Anterior cingulate cortex (tissue), 58 donors: ENCODE measurements at places on chromosomes 4 and X.

- DNase-seq = no peak
Measured at GRCh38 chr4:130064471-130064870, 968.5 kb downstream of the C4orf33 start.

GRCh38 chr4:116688536-116688935 lies 396.8 kb downstream of the TRAM1L1 start:
- DNase-seq = no peak

GRCh38 chr4:7737268-7737645 lies 202.4 kb downstream of the AFAP1 start:
- DNase-seq = no peak

DNA sequence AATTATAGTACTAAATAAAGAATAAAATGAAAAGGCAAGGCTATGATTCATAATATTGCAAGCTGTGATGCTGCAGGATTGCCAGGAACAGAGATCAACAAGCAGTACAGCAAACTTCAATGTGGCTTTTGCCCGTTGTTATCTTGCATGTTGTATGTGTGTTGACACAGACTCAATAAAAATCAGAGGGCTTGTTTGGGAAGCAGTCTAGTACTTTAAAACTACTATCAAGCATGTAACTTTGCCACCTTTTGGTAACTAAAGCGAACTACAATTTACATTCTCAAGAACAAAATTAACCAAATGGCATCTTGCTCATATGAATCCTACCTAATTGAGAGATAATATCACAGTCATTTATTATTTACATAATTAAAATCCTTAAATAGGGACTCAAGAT lies 79.8 kb upstream of the GPM6A start:
- no peak for DNase-seq

- no peak for DNase-seq
Measured at GRCh38 chr4:55398966-55399365, 3.2 kb downstream of the TMEM165 start.

DNA sequence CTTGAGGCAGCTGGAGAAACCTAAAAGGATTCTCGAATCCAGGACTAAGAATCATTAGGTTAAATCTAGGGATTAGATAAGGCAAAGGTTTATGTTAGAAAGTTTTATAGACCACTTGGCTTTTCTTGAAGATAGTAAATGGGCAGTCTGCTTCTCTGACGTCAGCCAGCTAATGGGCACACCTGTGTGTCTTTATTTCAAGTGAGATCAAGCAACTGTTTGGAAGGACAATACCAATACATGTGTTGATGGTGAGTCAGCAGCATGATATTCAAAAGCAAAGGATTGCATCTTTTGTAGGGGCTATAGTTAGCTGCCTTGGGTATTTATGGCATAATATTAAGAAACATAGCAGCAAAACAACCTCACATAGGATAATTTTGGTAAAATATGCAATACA lies 46.5 kb upstream of the GRPR start:
- DNase-seq = no peak

DNA sequence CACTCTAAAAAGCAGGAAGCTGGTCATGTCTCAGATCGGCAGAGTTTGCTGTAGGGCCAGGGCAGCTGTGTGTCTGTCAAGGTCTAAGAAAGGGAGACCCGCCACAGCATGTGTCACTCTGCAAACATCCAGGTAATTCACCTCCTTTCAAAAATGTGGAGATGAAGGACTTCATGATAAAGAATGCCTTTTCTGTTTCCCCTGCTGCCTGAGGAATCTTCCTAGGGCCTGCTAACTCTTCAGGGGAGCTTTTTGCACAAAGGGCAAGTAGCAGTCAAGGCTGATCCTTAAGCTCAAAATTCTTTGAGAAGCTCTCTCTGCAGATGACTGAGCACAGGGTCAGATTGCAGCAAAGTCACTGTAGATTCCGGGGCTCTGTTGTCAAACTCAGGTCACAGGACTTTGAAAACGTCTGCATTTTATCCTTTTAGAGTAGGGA lies 21.1 kb downstream of the RASL11B start:
- no peak for DNase-seq

GRCh38 chrX:110965409-110966090 lies 130.4 kb upstream of the PAK3 start:
- no peak for DNase-seq

- no peak for DNase-seq
Measured at GRCh38 chr4:6773616-6774540, 8.6 kb upstream of the KIAA0232 start.

- DNase-seq = no peak
Measured at GRCh38 chrX:96538104-96538725, 146.4 kb upstream of the DIAPH2 start.

DNA sequence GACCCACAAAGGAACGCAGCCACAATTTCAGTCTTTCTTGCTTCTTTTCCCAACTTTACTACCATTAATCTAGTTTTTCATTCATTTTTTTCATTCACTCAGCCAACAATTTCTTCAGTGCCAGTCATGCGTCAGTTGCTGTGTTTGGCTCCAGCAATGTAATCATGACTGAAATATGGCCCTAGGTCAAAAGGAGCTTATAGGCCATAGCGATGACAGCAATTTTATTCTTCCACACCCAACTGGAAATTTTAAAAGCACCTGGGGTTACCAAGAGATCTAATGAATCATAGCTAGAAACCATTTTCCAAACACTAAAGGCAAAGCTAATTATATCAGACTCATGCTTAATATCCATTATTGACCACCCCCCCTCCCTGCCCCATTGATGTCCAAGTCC lies 29.8 kb upstream of the C1QTNF7 start:
- DNase-seq = no peak

DNA sequence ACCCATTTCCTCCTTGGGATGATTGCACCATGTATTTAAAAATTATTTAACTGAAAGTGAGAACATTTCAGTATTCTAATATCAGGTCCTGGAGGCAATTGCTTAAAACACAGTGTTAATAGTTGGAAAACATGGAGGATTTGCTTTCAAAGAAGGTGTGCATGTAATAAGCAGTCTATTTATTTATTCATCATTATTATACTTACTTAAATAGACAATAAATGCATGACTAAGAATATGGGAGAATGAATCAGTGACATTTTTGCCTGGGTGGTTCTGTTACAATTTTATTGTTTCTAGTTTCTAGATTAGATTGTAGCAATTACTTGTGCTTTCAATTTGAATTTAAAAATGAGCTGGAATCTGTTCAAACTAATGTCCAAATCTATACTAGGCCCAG lies 145.5 kb downstream of the AREG start:
- no peak for DNase-seq

GRCh38 chr4:5024673-5025072 lies 5.4 kb upstream of the CYTL1 start:
- DNase-seq = no peak

GRCh38 chrX:77422891-77423648 lies 24.1 kb upstream of the FGF16 start:
- DNase-seq = no peak

- peak; percentile 82 for DNase-seq
Measured at GRCh38 chr4:105473324-105474098, at the start of gene PPA2. Gene PPA2 (minus strand): TSS chr4:105474062. CDS start chr4:105474050, 12 bp downstream.

DNA sequence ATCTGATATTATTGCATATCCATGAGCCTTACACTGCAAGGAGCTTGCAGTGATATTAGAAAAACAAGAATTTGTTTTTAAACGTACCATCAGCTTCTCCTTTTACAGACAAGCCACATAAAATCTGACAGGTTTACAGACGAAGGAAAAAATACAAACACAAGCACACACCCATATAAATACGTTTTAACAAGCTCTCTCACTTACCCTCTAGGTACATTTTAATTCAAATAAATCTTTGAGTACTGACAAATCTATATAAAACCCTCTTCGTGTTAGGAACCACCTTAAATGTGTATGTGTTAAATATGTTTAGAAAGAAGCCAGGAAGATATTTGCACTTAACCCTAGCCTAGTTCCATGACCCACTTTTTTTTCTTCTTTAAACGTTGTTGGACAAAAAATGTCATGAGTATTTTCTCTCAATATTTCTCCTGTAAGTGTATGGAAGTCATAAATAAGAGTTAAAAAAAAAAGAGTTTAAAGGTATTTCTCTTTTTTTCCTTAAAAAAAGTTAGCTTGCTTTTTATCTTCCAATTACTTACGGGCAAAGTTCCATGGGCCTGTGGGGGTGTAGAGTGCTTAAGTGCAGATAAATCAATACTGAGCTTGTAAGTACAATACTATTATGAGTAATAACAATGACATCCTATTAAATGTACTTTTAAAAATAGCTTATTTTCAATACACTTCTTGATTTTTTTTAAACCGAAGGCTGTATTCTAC lies 1.5 kb downstream of the ARAP2 start:
- no peak for DNase-seq

GRCh38 chr4:8906668-8906970 lies 35.0 kb upstream of the HMX1 start:
- no peak for DNase-seq

DNA sequence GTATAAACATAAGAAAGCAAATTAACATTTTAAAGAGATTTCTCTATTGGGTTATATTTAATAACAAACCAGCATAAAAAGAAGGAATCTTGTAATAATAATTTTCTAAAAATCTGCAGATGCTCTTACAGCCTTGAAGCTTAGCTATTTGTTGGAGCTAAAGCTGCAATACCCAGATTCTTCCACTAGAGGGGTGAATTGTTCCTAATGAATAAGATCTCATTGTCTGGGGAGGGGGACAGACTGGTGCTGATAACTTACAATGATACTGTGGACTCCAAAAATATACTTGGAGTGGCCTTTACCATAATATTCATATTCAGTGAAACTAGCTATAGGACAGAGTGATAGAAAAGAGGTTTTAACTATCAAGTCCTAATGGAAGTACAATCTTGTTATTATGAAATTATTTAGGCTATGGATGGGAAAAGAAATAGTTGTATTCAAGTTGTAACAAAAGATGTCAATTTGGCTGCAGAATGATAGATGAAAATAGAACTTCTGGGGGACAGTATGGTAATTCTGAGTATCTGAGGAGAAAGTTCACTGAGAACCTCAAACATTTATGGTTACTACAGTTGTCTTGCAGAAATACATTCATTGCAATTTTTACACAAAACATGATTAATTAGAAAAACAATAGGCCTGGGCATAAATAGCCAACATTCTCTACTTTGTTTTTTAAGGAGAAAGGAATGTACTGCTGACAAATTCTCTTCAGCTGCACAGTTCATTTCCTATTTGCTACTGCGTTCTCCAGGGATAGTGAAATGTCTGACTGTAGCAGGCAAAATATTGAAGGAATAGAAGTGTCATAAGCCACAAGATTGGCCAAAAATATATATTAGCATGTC lies 443.3 kb downstream of the GBA3 start:
- DNase-seq = no peak

- DNase-seq = no peak
Measured at GRCh38 chr4:106369456-106370060, 980 bp upstream of the GIMD1 start.

- no peak for DNase-seq
Measured at GRCh38 chrX:108396188-108396891, 41.9 kb downstream of the COL4A6 start.

DNA sequence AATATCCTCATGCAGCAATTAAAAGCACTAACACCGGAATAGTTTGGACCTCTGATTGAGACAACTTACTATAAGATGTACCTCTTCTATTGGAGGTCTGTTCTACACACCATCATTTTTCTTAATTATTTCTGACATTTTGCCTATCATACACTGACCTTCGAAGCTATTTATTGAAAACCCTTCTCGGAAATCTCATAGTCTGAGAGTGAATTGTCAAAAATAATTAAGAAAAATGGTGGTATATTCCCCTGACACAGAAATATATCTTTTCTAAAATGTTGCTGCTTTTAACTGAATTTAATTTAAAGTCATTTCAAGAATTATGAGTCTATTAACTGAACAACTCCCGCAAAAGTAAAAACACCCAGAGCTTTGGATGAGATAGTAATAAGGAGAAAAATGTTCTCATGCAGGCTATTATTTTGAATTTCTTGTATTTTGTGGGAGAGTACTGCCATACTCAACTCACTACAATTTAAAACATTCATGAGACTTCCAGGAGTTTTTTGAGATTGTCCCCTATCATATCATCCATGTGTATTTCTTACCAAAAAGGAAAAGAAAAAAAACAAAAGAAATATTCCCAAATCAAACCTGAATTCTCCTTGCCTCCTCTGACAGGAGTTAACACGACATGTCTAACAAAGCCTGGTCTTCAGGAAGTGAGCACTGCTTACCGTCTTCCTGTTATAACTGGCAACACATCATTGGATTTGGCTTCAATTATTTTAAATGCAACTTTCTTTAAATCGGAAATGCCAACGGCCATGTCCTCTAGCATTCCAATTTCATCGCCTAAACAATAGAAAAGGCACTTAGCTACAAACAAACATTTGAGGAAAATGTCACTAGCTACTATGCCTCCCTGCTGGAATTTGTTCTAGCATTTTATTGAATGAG lies 485.3 kb downstream of the IL15 start:
- DNase-seq = no peak

GRCh38 chrX:18934708-18935107 lies 49.2 kb downstream of the PHKA2 start:
- DNase-seq = no peak

- DNase-seq = no peak
Measured at GRCh38 chr4:139528377-139529005, 27.5 kb downstream of the SETD7 start.
